ENCODE measurements at places on chromosomes 7 and 10. TPM values are rescaled to one million over a fixed set of nuclear protein-coding genes. Genes with fewer than 3 reads are reported as not detected.

- DNase-seq: peak; percentile 83
Measured at GRCh38 chr7:12570534-12571461, at the start of gene SCIN. Gene SCIN, plus strand, starts transcription at chr7:12570720. Its CDS starts 67 bp downstream, at chr7:12570787.

- DNase-seq: no peak
Measured at GRCh38 chr7:16359216-16359615, 62.1 kb downstream of the CRPPA start.

GRCh38 chr7:116445447-116446211 lies 53.9 kb upstream of the CAV2 start:
- no peak for DNase-seq

GRCh38 chr10:88270871-88271713 lies 312.0 kb downstream of the RNLS start:
- DNase-seq: no peak

Gene VAX1
- not detected for total RNA-seq

Gene PYROXD2
- 13.0 TPM for total RNA-seq

Gene GPR158
- not detected for total RNA-seq

DNA sequence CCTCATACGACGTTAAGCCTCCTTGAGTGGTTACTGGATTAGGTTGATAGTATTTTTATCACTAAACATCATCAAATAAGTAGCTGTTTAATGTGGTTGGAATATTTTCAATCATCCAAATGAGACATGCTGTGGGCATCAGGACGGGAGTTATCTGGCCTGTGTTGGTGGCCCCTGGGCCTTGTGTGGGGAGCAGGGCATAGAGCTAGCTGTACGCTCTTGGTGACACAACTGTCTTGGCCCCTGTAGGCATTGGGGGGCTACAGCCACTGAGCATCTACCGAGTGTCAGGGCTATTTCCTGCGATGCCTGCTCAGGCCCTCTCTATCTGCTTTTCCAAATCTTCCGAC lies 28.3 kb downstream of the BAG3 start:
- DNase-seq: no peak

GRCh38 chr7:94133460-94133859 lies 129.3 kb upstream of the BET1 start:
- DNase-seq: no peak

DNA sequence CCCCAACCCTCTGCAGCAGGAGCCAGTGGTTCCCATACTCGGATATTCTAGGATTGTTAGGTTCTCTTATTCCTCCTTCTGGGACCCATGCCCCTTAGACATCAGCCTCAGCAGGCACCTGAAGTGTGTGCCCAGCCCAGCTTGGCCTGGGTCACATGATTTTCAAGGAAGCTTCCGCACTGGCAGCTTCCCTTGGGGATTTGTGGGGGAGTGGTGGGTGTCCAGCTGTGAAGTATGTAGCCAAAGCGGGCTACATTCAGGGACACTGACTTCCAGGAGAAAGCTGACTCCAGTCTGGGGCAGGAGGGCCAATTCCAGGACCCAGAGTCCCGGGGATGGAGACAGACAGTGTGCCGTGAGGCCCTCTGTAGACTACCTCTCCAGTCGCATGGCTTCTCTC lies 1.3 kb downstream of the LDB1 start:
- peak; percentile 75 for DNase-seq

DNA sequence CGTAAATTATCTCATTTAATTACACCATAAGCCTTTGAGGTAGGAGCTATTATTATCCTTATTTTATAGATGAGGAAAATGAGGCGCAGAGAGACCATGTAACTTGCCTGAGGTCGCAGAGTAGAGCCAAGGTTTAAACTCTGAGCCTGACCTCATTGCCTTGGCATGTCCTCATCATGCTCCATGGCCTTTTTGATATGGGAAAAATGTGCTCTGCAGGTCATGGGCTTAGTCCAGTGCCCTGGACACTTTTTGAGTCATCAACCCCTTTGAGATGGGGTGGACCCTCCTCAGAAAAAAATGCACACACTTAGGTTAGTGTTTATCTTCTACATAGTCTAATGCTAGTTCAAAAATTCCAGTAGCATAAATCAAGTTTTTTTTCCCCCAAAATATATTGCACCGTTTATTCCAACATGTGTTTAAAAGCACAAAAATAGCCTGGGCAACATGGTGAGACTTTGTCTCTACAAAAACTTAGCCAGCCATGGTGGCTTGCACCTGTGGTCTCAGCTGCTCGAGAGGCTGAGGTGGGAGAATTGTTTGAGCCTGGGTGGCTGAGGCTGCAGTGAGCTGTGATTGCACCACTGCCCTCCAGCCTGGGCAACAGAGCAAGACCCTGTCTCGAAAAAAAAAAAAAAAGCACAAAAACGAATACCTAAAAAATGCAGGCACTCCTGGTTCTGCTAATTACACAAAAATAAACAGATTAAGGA lies 28.6 kb upstream of the TMEM178B start:
- DNase-seq: no peak

Gene NPSR1
- not detected for total RNA-seq
